GM23338 (cell line): ENCODE measurements at places on chromosomes 4 and X. TPM values are rescaled to one million over a fixed set of nuclear protein-coding genes. Genes with fewer than 3 reads are reported as not detected.

TLR2 gene
- 0.37 and 0.63 TPM in 2 replicates for polyA plus RNA-seq

PAGE2 gene
- not detected in 2 replicates for polyA plus RNA-seq

PPARGC1A gene
- polyA plus RNA-seq: 0.12 and 0.76 TPM in 2 replicates

DMRTC1 gene
- polyA plus RNA-seq: not detected in 2 replicates

NHS gene
- 1.8 and 2.1 TPM in 2 replicates for polyA plus RNA-seq

AFAP1 gene
- polyA plus RNA-seq: 5.4 and 6.5 TPM in 2 replicates

CD40LG gene
- polyA plus RNA-seq: not detected in 2 replicates

TNMD gene
- 4.8 and 4.9 TPM in 2 replicates for polyA plus RNA-seq

GRIA3 gene
- polyA plus RNA-seq: 4.3 and 5.6 TPM in 2 replicates

MAGEA8 gene
- not detected in 2 replicates for polyA plus RNA-seq

NWD2 gene
- polyA plus RNA-seq: not detected in 2 replicates

CLDN22 gene
- polyA plus RNA-seq: not detected in 2 replicates

NXF2B gene
- 0.28 and 0.74 TPM in 2 replicates for polyA plus RNA-seq

CXCL10 gene
- polyA plus RNA-seq: not detected in 2 replicates

HSPA4L gene
- polyA plus RNA-seq: 3.0 and 3.5 TPM in 2 replicates

FRMD7 gene
- not detected in 2 replicates for polyA plus RNA-seq

RNF175 gene
- 4.8 and 4.9 TPM in 2 replicates for polyA plus RNA-seq

SPIN2A gene
- polyA plus RNA-seq: 3.5 and 5.2 TPM in 2 replicates

KIT gene
- polyA plus RNA-seq: 8.7 and 9.0 TPM in 2 replicates

SSX2B gene
- polyA plus RNA-seq: not detected in 2 replicates

CRMP1 gene
- 52.7 and 53.6 TPM in 2 replicates for polyA plus RNA-seq

TMSB15C gene
- polyA plus RNA-seq: 1.0 and 1.1 TPM in 2 replicates

ZMAT1 gene
- 1.8 and 2.2 TPM in 2 replicates for polyA plus RNA-seq

GIMD1 gene
- polyA plus RNA-seq: not detected in 2 replicates

ASB12 gene
- polyA plus RNA-seq: 0.63 and 1.1 TPM in 2 replicates

SPCS3 gene
- 62.5 and 67.7 TPM in 2 replicates for polyA plus RNA-seq

S100G gene
- polyA plus RNA-seq: not detected in 2 replicates

GAGE1 gene
- polyA plus RNA-seq: 0.68 TPM in 1 of 2 replicates, not detected in the other

RAB33A gene
- polyA plus RNA-seq: 4.7 and 5.5 TPM in 2 replicates

GAGE12E gene
- polyA plus RNA-seq: not detected in 2 replicates

CXXC4 gene
- 1.6 and 4.3 TPM in 2 replicates for polyA plus RNA-seq

TRPC5OS gene
- not detected in 2 replicates for polyA plus RNA-seq

PCSK1N gene
- polyA plus RNA-seq: 12.8 and 16.5 TPM in 2 replicates

CXorf49B gene
- polyA plus RNA-seq: not detected in 2 replicates
